ENCODE measurements at places on chromosomes 1 and 21.
A peak's percentile ranks its signal among the peaks of the same experiment; 100 is the strongest.

- DNase-seq: no peak
Measured at GRCh38 chr1:224828691-224829090, 100.8 kb upstream of the DNAH14 start.

GRCh38 chr1:95287081-95287480, 53.1 kb downstream of the RWDD3 start:
- DNase-seq: no peak

GRCh38 chr1:29579821-29580425, 343.6 kb downstream of the PTPRU start:
- DNase-seq: peak; percentile 12

DNA sequence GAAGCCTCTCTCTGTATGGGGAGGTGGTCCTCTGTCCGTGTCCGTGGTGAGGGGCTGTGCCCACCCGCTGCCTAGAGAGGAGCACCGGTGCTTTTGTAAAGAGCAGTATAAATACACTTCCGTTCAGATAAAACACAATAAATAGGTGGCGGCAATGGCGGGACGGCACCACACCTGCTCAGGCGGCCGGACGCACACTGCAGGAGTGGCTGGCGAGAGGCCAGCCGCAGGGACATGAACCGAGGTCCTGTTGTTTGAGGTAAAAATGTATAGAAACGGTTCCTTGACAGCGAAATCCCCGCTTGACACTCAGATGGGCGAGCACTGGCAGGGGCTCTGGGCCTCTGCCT, 40.8 kb downstream of the KRTAP10-1 start:
- no peak for DNase-seq

GRCh38 chr1:109208836-109209463, 4.8 kb upstream of the SARS1 start:
- DNase-seq: peak; percentile 39

DNA sequence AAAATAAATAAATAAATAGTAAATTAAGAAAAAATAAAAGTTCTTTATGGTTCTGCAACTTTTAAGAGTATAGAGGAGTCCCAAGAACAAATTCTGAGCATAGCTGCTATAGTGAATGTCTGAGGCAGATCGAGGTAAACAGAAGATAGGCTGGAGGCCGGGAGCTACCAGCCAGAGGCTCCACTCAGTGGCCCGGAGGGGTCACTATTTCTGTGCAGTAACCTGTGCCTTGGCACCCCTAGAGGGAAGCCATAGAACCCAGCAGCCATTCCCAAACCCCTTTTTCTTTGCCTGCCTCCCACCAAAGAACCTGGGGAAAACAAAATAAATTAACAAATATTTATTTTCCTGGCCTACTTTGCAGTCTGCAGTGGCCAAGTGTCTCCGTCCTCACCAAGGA, 38.4 kb upstream of the HEATR1 start:
- DNase-seq: no peak

- no peak for DNase-seq
Measured at GRCh38 chr1:174953285-174954072, 46.3 kb upstream of the CACYBP start.

GRCh38 chr1:17759114-17759513, 4.0 kb downstream of the ACTL8 start:
- DNase-seq: no peak

GRCh38 chr1:198291036-198291435, 134.2 kb downstream of the NEK7 start:
- no peak for DNase-seq

- DNase-seq: no peak
Measured at GRCh38 chr1:55426619-55427018, 211.5 kb upstream of the USP24 start.

DNA sequence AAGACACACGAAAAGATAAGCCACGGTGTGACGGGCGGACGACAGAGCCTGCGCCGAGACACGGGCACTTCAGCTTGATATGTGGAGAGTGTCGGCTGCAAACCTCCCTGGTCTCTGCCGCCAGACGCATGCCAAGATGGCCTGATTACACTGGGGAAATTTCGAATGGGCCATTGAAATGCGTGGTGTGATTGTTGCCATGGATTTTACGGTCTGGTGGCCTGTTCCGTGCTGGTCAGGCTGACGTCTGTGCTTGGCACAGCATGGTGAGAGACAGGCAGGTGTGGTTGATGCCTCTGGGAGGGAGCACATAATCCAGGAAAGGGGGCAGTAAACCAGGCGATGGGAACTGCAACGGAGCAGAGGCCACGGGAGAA, 105.6 kb upstream of the TMPRSS2 start:
- DNase-seq: no peak

DNA sequence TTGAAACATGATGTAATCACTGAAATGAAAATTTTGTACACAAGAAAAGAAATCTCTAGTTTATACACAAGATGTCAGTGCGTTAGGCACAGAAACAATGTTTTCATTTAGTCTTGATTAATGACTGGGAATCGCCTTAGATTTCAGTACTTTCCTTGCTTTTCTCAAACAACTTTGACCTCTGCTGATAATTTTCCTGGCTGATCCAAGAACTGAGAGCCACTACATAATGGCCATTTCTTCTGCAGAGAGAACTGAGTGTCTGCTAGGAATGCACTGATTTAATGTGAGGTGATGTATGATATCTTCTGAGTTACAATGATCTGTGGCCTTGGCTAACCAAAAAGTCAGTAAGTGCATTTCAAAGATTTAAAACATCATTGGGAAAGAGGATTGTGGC, 308.1 kb downstream of the CTH start:
- no peak for DNase-seq

DNA sequence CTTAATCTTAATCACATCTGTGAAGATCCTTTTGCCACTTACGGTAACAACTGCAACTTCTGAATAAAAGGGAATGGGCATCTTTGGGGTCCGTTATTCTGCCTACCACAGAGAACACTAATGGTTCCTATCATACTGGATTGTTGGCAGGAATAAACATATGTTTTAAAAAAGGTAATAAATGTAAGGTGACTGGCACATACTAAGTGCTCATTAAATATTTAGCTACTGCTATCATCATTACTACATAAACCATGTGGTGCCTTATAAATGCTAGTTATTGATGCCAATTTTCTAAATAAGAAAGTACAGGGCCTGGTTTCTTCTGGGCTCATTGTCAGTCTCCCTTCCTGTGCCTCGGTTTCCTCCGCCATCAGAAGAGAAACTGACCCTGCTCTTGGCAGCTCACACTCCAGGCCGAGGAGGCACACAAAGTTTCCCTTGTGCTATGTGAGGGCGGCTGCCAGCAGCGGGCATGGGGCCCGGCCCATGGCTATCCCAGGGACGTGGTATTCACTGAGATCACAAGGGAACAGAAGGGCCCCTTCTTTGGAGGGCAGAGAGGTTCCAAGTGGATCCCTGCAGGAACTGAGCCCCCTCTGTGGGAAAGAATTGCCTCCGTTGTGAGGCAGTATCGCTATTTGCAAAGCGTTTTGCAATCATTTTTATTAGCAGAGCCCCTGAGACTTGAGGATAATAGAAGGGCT, 26.2 kb downstream of the NAV1 start:
- no peak for DNase-seq

Data from brain microvascular endothelial cell (primary cell).